ENCODE measurements at places on chromosomes 3 and 15. TPM values are rescaled to one million over a fixed set of nuclear protein-coding genes. Genes with fewer than 3 reads are reported as not detected.

XIRP1 gene
- not detected for total RNA-seq

IL16 gene
- 159 TPM for total RNA-seq

ATP8B4 gene
- total RNA-seq = 23.1 TPM

BFSP2 gene
- total RNA-seq = 3.0 TPM

SLC28A1 gene
- not detected for total RNA-seq

- H3K36me3 ChIP-seq = no peaks in the 10 kb centered on the region
- H3K27me3 ChIP-seq = no peaks in the 10 kb centered on the region
- no peak overlapping the region for H3K4me3 ChIP-seq
- DNase-seq = no peak
- H3K4me1 ChIP-seq = no peaks in the 10 kb centered on the region
- H3K27ac ChIP-seq = no peak overlapping the region
These were observed 140.4 kb downstream of the THRB start for GRCh38 chr3:24354230-24354629.

DNA sequence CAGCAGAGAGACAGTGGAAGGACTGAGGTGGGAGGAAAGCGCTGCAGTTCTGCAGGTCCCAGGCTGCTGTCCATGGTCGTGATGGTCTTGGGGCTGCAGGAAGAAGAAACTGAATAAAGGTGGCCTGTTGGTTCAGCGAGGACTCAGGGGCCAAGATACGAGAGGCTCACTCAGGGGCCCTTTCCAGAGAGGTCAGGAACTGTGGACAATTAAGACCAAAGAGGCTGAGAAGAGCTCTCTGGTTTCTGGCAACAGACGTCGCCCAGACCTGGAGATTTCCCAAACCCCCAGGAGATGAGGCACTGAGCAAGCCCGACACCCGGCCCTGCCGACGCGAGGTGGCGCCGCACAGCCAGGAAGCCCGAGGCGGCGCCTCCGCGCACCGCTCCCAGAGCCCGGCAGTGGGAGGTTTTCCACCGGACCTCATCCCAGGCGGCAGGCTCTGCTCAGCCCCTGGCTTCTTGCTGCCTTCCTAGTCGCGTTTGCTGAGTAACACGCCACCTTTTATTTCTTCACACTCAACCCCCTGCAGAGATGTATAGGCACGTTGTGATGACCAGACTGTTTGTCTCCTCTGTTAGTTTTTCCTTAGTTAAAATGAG, 56.4 kb upstream of the ARRDC4 start:
- H3K27ac ChIP-seq = no peak overlapping the region
- peaks cover 6% of the 10 kb centered on the region for H3K4me1 ChIP-seq
- peak; percentile 78 for DNase-seq
- peaks cover 5% of the 10 kb centered on the region for H3K27me3 ChIP-seq
- no peaks in the 10 kb centered on the region for H3K36me3 ChIP-seq
- H3K4me3 ChIP-seq = no peak overlapping the region

- H3K36me3 ChIP-seq = peaks cover 39% of the 10 kb centered on the region
- peaks cover 18% of the 10 kb centered on the region for H3K4me1 ChIP-seq
- H3K4me3 ChIP-seq = no peak overlapping the region
- no peaks in the 10 kb centered on the region for H3K27me3 ChIP-seq
- H3K27ac ChIP-seq = no peak overlapping the region
- no peak for DNase-seq
These were observed 33.1 kb downstream of the QTRT2 start for GRCh38 chr3:114089675-114090074.

GRCh38 chr3:181906338-181906737, 194.6 kb downstream of the SOX2 start:
- H3K4me1 ChIP-seq = no peaks in the 10 kb centered on the region
- no peak overlapping the region for H3K4me3 ChIP-seq
- H3K27ac ChIP-seq = no peak overlapping the region
- DNase-seq = no peak

- H3K27me3 ChIP-seq = no peaks in the 10 kb centered on the region
- H3K36me3 ChIP-seq = no peaks in the 10 kb centered on the region
- H3K4me1 ChIP-seq = peaks cover 14% of the 10 kb centered on the region
- H3K4me3 ChIP-seq = no peak overlapping the region
- DNase-seq = no peak
These were observed 37.3 kb upstream of the SLC6A11 start for GRCh38 chr3:10778492-10779292.

DNA sequence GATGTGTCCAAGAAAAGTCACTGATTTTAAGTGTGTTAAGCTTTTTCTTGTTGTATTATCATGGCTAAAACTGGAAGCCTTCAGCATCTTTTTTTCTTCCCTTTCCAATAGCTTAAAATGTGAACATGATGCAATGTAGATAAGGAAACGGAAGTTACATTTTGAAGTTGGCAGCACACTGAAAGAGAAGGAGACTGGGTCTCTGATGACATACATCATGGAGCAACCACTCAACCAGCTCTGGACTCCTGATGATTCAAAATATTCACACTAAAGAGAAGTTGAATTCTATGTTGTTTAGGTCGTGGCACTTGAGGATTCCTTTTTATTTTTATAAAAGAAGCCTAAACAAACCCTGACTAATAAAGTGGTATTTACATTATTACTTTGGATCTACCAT, 488.3 kb upstream of the ALCAM start:
- H3K27me3 ChIP-seq = no peaks in the 10 kb centered on the region
- H3K27ac ChIP-seq = no peak overlapping the region
- no peaks in the 10 kb centered on the region for H3K4me1 ChIP-seq
- no peak for DNase-seq
- H3K4me3 ChIP-seq = no peak overlapping the region

DNA sequence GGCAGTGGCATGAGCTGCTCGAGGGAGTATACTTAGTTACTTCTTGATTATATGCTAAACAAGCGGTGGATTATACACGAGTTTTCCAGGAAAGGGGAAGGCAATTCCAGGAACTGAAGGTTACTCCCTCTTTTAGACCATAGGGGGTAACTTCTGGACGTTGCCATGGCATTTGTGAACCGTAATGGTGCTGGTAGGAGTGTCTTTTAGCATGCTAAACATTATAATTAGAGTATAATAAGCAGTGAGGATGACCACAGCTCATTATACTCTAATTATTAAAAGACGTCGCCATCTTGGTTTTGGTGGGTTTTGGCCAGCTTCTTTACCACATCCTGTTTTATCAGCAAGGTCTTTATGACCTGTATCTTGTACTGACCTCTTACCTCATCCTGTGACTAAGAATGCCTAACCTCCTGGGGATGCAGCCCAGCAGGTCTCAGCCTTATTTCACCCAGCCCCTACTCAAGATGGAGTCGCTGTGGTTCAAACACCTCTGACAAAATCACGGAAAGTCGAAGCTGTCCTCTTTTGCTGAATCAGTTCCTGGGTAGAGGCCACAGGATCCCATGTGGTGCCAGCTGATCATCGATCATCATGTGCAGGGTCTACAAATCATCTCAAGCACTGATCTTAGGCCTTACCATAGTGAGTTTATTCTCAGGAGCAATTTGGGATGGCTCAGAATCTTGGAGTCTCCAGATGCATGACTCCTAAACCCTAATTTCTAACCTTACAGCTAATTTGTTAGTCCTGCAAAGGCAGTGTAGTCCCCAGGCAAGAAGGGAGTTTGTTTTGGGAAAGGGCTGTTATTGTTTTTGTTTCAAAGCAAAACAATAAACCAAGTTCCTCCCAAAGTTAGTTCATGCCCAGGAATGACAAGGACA, 149.1 kb downstream of the TJP1 start:
- H3K27me3 ChIP-seq = no peaks in the 10 kb centered on the region
- DNase-seq = no peak
- no peak overlapping the region for H3K27ac ChIP-seq
- no peak overlapping the region for H3K4me3 ChIP-seq
- no peaks in the 10 kb centered on the region for H3K36me3 ChIP-seq

DNA sequence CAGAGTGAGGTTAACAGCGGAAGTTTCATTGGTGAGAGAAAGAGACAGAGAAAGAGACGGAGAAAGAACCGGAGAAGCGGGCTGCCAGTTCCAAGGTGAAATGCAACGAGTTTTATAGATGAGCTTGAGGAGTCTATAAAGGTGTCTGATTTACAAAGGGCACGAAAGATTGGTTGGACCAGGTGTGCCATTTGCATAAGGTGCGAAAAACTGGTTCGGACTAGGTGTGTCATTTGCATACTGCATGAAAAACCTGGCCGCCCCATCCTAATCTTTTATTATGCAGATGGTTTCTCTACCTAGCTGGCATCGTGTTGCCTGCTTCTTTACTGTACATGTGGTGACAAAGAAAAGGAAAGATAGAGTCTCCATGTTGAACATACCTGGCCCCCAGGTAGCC, 253.8 kb upstream of the IGF1R start:
- H3K4me3 ChIP-seq = no peak overlapping the region
- no peak overlapping the region for H3K27ac ChIP-seq
- no peaks in the 10 kb centered on the region for H3K36me3 ChIP-seq
- no peaks in the 10 kb centered on the region for H3K27me3 ChIP-seq
- no peak for DNase-seq
- H3K4me1 ChIP-seq = no peaks in the 10 kb centered on the region

GRCh38 chr15:45784656-45785055, 149.8 kb downstream of the SQOR start:
- H3K4me1 ChIP-seq = no peaks in the 10 kb centered on the region
- H3K27ac ChIP-seq = no peak overlapping the region
- H3K4me3 ChIP-seq = no peak overlapping the region
- H3K27me3 ChIP-seq = no peaks in the 10 kb centered on the region
- DNase-seq = no peak
- no peaks in the 10 kb centered on the region for H3K36me3 ChIP-seq

DNA sequence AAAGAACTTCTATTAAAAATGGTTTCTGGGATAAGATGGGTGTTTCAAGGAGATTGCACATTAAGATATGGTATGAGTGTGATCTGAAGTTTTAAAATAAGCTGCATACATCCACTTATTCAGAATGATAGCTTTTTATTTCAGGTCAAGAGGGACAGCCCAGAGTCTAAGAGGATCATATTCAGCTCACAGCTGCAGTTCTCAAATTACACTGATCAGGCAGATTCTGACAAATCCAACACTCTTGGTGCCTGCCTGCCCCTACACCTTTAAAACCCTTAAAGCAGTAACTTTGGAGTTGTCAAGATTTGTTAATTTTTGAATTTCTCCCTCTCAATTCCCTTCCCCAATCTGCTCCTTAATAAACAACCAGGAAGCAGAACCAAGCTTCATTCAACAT, 9.1 kb upstream of the TMEM87A start:
- no peak for DNase-seq
- peaks cover 5% of the 10 kb centered on the region for H3K4me1 ChIP-seq
- no peaks in the 10 kb centered on the region for H3K27me3 ChIP-seq
- H3K4me3 ChIP-seq = no peak overlapping the region
- no peak overlapping the region for H3K27ac ChIP-seq

- no peak overlapping the region for H3K4me3 ChIP-seq
- no peaks in the 10 kb centered on the region for H3K4me1 ChIP-seq
- H3K36me3 ChIP-seq = no peaks in the 10 kb centered on the region
- DNase-seq = no peak
- no peak overlapping the region for H3K27ac ChIP-seq
These were observed 92.6 kb upstream of the ARRDC4 start for GRCh38 chr15:97867870-97868269.

DNA sequence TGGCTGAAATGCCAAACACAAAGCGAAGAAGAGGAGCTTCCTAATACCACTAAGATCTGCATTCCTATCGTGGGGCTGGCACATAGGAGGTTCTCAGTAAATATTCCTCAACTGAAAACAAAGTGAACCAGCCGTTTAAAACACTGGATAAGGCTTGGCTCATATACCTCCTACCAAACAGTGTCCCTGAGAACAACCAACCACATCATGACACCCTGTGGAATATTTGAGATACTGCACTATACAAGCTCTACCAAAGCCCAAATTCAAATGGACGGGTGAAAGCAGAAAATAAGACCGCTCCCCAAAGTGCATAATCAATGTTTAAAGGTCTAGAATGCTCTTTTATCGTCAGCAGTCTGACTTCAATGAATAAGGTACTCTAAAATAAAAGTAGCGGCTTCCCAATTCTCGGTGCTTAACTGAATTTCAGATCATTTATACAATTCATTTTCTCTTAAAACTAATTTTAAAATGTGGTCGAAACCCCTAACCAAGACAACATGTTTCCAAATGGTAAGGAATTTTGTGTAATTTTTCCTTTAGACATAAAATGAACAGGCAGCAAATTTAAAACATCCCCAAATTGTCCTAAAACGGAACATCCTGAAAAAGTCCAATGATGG, 425.8 kb downstream of the ERC2 start:
- H3K4me3 ChIP-seq = no peak overlapping the region
- H3K27ac ChIP-seq = no peak overlapping the region
- no peaks in the 10 kb centered on the region for H3K36me3 ChIP-seq
- H3K4me1 ChIP-seq = no peaks in the 10 kb centered on the region

- peaks cover 9% of the 10 kb centered on the region for H3K36me3 ChIP-seq
- no peaks in the 10 kb centered on the region for H3K27me3 ChIP-seq
- DNase-seq = peak; percentile 91
- H3K4me1 ChIP-seq = peaks cover 43% of the 10 kb centered on the region
- H3K27ac ChIP-seq = peak overlapping the region; percentile 93
- no peak overlapping the region for H3K4me3 ChIP-seq
These were observed 10.5 kb downstream of the ISG20 start for GRCh38 chr15:88649286-88649733.

- H3K4me1 ChIP-seq = no peaks in the 10 kb centered on the region
- no peaks in the 10 kb centered on the region for H3K36me3 ChIP-seq
- DNase-seq = peak; percentile 72
- H3K27ac ChIP-seq = no peak overlapping the region
- H3K27me3 ChIP-seq = no peaks in the 10 kb centered on the region
These were observed 169.5 kb downstream of the ATP10A start for GRCh38 chr15:25693321-25694238.

DNA sequence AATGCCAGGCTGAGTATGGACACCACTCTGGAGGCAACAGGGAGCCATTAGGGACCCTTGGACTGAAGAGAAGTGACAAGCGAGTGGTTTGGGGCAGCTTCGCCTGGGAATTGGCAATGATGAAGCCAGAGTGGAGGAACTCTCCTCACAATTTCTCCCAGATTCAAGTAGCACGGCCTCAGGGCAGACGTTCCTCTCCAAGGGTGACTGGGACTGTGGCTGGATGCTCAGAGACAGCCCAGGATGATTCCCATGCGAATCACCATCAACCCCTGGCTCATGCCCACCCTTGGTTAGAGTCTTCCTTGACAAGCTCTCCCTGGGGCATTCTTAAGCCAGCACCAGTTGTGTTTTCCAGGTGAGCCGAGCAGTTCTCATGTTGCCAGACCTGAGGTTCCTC, 16.3 kb upstream of the DOCK3 start:
- no peak overlapping the region for H3K27ac ChIP-seq
- DNase-seq = no peak
- H3K4me3 ChIP-seq = no peak overlapping the region
- H3K27me3 ChIP-seq = no peaks in the 10 kb centered on the region
- no peaks in the 10 kb centered on the region for H3K4me1 ChIP-seq

Data from spleen (tissue), 13 donors.